SK-N-SH (cell line): ENCODE measurements at places on chromosomes 13 and 19. TPM values are rescaled to one million over a fixed set of nuclear protein-coding genes. Genes with fewer than 3 reads are reported as not detected.
A peak's percentile ranks its signal among the peaks of the same experiment; 100 is the strongest.

- H3K4me3 ChIP-seq = peak overlapping the region; percentile 68
- no peak for DNase-seq
- H3K27me3 ChIP-seq = no peaks in the 10 kb centered on the region
- no peak overlapping the region for H3K27ac ChIP-seq
- peaks cover 48% of the 10 kb centered on the region; the same call in 1 of the 2 replicates for H3K4me1 ChIP-seq
Measured at GRCh38 chr19:48394331-48395169, 1.1 kb downstream of the GRIN2D start.

- H3K27me3 ChIP-seq = no peaks in the 10 kb centered on the region
- peaks cover 27% of the 10 kb centered on the region; the same call in 1 of the 2 replicates for H3K4me1 ChIP-seq
- DNase-seq = no peak
- no peak overlapping the region for H3K27ac ChIP-seq
- H3K4me3 ChIP-seq = no peak overlapping the region
Measured at GRCh38 chr19:795073-795611, 2.1 kb upstream of the PTBP1 start.

- no peak overlapping the region for H3K27ac ChIP-seq
- H3K4me3 ChIP-seq = peak overlapping the region; percentile 72
- no peaks in the 10 kb centered on the region for H3K36me3 ChIP-seq
- no peaks in the 10 kb centered on the region for H3K27me3 ChIP-seq
- no peak for DNase-seq
Measured at GRCh38 chr13:101415358-101416174, 742 bp downstream of the NALCN start.

DNA sequence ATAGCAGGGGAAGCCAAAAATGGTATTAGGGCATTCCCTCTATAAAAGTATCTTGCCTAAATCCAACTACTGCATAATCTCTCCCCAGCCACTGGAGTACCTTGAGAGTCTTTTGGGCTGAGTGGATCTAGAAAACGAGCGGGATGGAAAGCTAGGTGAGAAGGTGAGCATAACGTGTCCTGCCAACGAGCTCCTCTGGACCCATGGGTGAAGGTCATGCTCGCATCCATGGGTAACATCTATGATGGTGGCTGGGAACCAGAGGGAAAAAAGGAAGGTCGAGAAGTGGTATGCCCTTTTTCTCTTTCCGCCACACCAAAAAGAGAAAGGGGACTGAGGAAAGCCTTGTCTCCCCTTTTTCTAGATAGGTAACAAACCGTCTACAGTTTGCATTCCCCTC, 63.0 kb downstream of the ZNF208 start:
- no peak overlapping the region for H3K27ac ChIP-seq
- peak; percentile 2 for DNase-seq
- H3K36me3 ChIP-seq = no peaks in the 10 kb centered on the region
- no peak overlapping the region for H3K4me3 ChIP-seq

GRCh38 chr13:66343224-66343828, 886.8 kb downstream of the PCDH9 start:
- no peaks in the 10 kb centered on the region for H3K36me3 ChIP-seq
- H3K27ac ChIP-seq = no peak overlapping the region
- no peak overlapping the region for H3K4me3 ChIP-seq
- DNase-seq = no peak

The VWA8 gene
- polyA plus RNA-seq = 5.5 and 6.3 TPM in 2 replicates

The AP1M1 gene
- polyA plus RNA-seq = 101 and 133 TPM in 2 replicates

The SMAD9 gene
- 3.1 and 4.0 TPM in 2 replicates for polyA plus RNA-seq

The FAM83E gene
- polyA plus RNA-seq = 0.44 TPM in 1 of 2 replicates, not detected in the other

The ALDH16A1 gene
- 13.6 and 15.7 TPM in 2 replicates for polyA plus RNA-seq
